Fibroblast of villous mesenchyme (primary cell): ENCODE measurements at places on chromosomes 16 and 17. TPM values are rescaled to one million over a fixed set of nuclear protein-coding genes. Genes with fewer than 3 reads are reported as not detected.

CCL17 gene
- not detected in 2 replicates for total RNA-seq

HAP1 gene
- under 0.01 TPM in 2 replicates for total RNA-seq

CFAP20 gene
- 29.6 and 34.5 TPM in 2 replicates for total RNA-seq

WNT9B gene
- total RNA-seq: under 0.01 TPM in 1 of 2 replicates, not detected in the other

SLX1A gene
- 16.8 and 49.3 TPM in 2 replicates for total RNA-seq

KRTAP4-9 gene
- total RNA-seq: not detected in 2 replicates

ABCC11 gene
- total RNA-seq: under 0.01 and 0.43 TPM in 2 replicates

RHOT1 gene
- total RNA-seq: 29.0 and 48.8 TPM in 2 replicates

LITAFD gene
- total RNA-seq: not detected in 2 replicates

CBX8 gene
- total RNA-seq: 3.2 and 4.7 TPM in 2 replicates
